ENCODE measurements at places on chromosomes 3 and 15.
A peak's percentile ranks its signal among the peaks of the same experiment; 100 is the strongest.

DNA sequence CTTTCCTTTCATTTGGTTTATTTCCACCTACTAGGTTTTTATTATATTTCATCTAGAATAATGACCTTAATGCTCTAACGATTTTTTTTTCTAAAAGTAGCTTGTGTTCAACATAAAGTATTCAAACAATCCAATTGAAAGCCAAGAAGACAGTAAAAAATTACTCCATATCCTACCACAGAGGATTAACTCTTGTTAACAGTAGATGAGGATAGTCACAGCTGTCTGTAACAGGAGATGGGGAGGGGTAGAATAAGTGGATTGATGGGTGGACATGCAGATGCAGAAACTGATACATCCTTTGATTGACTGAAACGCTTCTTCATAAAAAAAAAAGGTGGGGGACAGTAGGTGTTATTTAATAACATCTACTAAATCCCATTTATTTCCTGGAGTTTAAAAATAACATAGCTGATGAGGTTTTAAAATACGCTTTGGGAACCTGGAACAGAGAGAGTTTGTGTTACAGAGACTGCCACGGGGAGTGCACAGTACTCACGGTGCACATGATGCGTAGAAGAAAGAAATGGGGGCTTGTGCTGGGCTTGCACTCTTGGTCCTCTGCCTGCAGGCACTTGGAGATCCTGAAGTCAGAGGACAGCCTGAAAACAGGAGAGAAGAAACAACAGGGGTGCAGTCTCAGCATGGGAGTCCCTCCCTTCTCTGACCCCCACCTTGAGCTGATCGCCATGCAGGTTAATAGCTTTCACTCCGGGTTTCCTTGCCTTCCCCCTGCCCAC, 226.7 kb downstream of the THSD4 start:
- no peak for DNase-seq

- no peak for DNase-seq
These were observed 53.3 kb upstream of the NR2C2 start for GRCh38 chr3:14894085-14894484.

DNA sequence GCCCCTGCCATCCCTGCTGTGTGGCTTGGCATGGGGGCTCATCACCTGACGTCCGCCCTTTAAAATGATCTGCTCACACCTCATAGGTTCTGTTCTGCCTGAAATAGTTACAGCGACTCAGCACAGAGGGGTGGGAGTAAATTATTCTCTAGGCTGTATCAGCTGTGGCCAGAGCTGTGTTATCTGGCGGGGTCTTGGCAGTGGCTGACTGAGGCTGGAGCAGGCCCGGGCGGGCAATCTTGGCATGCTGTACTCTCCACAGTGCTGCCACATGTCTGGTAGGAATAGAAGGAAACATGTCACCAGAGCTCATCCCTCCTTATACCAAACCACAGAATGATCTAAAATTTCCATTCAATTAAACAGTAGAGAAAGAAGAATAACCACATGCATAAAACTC, 499.9 kb upstream of the LMCD1 start:
- no peak for DNase-seq

GRCh38 chr3:19149368-19149767, 1.1 kb downstream of the KCNH8 start:
- peak; percentile 15 for DNase-seq

GRCh38 chr3:167843886-167844285, 108.4 kb downstream of the SERPINI1 start:
- no peak for DNase-seq

DNA sequence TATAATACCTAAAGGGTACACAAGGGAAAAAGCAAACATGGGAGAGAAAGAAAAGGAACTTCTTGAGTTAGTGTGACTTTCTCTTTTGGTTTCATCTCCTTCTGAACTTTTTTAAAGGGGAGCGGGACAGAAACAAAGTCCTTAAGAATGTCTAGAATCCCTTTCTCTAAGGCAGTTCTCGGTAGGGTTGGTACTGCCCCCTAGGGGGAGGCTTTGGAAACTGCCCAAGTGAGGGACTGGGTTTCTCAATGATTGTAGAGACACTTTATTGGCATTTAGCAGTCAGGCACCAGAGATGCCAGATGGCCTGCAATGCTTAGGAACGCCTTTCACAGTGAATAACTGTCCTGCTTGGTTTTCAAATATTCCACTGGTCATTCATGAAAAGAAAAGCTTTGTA, 172.7 kb downstream of the WDR72 start:
- no peak for DNase-seq

DNA sequence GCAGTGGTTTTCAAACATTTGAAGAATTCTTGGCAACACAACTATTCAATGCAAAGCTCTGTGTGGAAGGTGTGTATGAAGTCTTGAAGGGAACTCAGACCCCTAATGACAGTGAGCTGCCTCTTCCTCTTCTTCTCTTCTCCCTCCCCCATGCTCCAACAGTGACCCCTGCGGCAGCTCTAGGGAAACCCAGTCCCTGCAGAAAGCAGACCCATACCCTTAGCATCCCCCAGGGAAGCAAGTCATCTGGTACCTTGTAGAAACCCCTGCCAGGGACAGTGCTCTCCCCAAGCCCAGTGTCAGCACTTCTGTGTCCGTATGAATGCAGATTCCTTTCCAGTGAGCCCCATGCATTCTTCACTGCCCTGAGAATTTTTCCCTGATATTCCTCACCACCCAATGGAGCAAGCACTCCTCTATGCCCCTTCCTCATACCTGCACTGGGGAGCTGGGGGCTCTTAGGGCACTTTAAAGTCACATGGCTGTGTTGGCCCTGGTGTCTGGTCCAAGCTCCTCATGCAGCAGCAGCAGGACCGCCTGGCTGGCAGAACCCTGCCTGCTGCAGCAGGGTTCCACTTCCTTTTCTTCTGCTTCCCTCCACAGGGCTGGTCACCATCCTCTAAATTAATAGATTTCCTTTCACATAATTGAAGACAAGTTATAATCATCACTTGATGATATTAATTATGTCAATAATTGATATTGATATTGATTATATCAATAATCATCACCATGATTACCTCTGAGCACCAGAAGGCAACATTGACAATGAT, 442.5 kb downstream of the EPHB1 start:
- DNase-seq = no peak

DNA sequence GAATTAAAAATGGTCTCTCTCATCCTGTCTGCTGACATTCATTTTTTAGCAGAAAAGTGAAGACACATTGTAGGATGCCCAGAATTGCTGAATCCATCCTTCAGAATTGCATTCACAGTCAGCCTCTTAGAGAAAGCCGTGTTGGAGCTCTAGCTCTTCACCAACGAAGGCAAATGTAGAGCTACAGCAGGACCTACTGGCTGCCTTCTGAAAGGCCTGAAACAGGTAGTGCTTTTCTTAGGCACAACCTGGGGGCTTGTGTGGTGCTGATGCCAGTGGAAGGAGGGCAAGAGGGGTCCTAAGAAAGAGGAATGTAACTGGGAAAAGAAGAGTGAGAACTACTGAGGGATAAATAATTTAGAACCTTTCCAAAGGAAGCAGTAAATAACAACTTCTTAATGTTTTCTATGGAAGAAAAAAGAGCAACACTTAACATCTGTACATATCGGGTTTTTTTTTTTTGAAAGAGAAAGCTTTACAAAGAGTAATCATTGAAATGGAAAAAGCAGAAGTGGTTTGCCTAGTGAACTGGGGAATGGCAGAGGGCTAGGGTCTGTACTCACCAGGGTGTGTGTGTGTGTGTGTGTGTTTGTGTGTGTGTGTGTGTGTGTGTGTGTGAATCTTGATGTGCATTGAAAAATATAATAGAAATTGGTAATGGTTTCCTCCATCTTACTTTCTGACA, 297.8 kb downstream of the SATB1 start:
- DNase-seq = no peak

DNA sequence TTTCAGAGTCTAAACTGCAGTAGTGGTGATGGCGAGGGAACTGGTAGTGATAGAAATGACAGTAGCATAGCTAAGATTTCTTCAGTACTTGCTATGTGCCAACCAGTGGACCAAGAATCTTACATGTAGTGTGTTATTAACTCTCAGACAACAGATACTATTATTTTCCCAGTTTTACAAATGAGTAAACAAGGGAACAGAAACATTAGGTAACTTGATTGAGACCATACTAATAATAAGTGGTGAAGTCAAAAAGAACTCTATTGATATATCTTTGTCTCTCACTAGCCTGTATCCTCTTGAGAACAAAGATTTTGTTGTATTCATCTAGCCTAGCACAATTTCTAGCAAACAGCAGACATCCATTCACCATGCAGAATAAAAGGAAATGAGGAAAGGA, 250.1 kb downstream of the ZBTB20 start:
- no peak for DNase-seq

DNA sequence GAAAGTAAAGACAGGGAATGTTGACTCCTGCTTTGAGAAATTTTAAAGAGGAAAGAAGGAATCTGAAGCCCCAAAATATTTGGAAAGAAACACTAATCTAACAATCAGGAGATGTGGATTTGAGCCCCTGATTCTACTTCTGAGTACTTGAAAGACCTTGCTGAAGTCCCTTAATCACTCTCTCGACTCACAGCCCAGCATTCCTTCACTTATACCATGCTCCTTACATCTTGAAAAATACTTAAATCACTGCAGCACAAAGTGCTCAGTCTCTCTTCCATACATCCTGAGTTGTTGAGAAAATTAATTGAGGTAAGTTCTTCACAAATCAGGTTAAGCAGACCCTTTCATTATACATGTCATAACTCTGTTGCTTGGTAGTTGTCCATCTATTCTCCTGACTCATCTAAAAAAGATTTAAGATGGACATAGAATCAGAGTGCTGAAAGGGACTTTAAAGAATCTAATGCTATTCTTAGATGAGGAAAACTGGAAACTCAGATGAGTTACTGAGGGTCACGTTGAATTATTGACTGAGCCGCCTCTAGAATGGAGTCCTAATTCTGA, 72.8 kb upstream of the THSD4 start:
- no peak for DNase-seq

DNA sequence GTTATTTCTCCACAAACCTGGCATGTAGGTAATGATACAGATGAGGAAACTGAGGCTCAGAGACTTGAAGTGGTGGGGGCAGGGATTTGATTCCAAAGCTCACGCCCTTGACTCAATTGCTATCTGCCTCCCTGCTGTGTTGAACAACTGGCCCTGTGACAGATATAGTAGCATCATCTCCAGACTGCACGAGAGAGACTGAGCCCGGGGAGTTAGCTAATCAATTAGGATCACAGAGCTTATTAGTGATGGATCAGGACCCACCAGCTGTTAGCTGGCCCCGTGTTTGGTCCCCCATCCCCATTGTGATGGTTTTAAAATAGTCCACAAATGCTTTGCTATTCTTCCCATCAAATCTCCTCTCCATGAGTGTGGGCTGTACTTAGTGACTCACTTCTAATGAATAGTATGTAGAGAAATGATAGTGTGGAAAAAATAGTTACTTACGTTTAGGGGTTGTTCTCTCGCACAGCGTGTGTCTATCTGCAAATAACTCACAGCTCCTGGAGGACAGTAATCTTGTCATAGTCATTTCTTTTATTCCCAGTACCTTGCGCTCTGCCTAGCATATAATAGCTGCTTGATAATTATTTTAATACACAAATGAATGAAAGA, 74.4 kb upstream of the KLF13 start:
- no peak for DNase-seq

DNA sequence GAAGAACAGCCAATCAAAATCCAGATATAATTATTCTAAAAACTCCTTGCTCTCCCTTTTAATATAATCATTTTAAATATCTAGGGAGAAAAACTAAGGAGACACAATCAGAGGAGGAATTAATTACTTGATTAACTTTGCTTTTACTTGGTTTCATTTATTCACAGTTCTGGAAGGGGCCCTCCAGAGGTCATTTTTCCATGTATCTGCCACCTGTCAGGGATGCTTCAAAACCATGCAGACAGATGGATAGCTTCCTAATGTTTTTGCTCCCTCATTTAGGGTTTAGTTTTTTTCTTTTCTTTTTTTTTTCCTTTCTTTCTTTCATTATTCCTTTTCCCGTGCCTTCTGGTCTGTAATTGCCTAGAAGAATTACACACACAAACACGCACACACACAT, 438.1 kb upstream of the ARPP21 start:
- DNase-seq = no peak

DNA sequence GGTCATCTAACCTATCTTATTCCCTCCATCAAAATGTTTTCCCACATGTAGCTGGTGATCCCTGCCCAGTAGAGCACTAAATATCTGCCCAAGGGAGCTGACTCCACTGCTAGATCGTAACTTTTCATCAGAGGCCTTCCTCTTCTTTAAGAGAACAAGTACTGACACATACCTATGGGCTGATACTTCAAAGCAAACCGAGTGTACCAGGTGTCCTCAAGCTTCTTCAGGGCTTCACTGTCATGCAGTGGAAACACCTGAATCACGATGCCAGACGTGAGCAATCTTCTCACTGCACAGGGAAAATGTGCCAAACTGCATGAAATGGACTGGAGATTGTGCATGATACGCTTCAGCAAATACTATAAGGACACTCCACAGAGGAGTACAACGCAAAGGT, 41.6 kb downstream of the ANO10 start:
- DNase-seq = no peak

- DNase-seq = no peak
These were observed 31.9 kb upstream of the ZBED2 start for GRCh38 chr3:111627092-111627491.

GRCh38 chr3:13235079-13235478, 161.8 kb upstream of the IQSEC1 start:
- no peak for DNase-seq

DNA sequence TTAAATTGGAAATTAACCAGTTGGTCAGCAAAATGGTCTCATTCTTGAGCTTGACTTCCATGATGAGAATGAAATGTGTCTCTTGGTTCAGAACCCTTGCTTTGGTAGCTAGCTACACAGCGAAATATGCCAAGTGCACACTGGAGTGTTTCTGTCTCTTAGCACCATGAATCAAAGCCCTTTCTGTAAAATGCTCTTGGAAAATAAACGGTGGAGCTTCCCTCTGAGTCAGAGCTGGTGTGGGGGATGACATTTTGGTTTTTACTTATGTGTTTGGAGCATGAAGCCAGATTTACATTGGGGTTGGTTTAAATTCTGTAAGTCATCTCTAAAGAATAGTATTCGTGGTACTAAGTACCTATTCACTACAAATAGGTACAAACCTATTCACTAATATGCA, 85.1 kb upstream of the NANOGP8 start:
- no peak for DNase-seq

- DNase-seq = no peak
These were observed 12.3 kb downstream of the KY start for GRCh38 chr3:134638385-134639030.

GRCh38 chr3:195757438-195757770, 36.6 kb downstream of the MUC20 start:
- DNase-seq = no peak

GRCh38 chr3:12395349-12396012, 88.8 kb upstream of the TSEN2 start:
- DNase-seq = peak; percentile 22

- no peak for DNase-seq
These were observed 76.1 kb upstream of the DCLK3 start for GRCh38 chr3:36840453-36840921.

- DNase-seq = peak; percentile 90
These were observed at the start of gene EEFSEC for GRCh38 chr3:128153156-128154041. EEFSEC (plus strand) TSS chr3:128153481; CDS start chr3:128153508, 27 bp downstream.

DNA sequence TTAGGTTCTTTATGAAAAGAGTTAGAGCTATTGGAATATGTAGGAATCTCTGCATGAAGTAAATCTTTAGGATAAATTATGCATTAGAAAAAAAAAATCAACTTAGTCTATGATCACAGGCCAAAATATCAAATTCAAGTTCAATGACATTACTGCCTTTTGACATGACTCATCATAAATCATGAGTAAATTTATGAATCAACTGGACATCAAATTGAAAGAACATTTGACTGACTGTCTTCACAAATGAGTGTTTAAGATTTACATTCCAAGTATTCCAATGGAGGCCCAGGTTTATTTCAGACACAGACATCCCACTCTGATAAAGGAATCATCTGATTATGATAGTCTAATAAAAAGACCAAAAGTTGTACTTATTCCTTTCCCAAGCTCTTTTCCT, 192.8 kb upstream of the TTC14 start:
- no peak for DNase-seq

Measured in GM03348 (cell line).